ENCODE measurements at places on chromosomes 16 and 17.

DNA sequence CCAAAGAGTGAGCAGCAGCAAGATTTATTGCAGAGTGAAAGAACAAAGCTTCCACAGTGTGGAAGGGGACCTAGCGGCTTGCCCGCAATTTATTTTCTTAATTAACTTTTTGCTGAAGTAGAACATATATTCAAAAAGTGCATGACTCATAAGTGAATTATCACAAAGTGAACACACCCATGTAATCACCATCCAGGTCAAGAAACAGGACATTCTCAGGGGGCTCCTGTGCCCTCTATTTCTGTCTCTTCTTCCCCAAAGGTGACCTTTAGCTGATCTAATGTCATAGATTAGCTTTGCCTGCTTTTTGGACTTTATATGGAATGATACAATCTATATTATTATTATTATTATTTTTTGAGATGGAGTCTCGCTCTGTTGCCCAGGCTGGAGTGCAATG is 19.9 kb downstream of the ERAL1 start:
- no peak for DNase-seq

DNA sequence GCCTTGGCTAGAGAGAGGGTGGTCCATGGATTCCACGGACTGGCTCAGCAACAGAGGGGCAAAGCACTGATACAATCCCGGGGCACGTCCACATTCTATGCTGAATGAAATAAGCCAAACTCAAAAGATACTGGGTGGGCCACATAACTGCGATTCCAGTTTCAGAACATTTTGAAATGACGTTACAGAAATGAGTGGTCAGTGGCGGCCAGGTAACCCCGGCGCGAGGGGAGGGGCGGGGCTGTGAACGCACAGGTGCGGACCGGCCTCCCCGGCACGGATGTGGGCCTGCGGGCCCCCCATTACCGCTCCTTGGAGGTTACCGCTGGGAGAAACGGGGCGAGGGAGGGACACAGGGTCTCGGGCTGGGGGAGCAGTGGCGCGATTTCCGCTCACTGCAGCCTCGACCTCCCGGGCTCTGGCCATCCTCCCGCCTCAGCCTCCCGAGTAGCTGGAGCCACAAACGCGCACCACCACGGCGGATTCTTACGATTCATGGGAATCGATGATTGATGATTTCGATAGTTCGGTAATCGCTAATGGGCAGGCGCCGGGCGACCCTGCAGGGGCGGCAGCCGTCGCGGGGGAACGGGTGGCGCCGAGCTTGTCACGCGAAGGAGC is 559 bp downstream of the MVD start:
- DNase-seq = no peak

- no peak for DNase-seq
Measured at GRCh38 chr16:66360624-66361324, 5.7 kb upstream of the CDH5 start.

DNA sequence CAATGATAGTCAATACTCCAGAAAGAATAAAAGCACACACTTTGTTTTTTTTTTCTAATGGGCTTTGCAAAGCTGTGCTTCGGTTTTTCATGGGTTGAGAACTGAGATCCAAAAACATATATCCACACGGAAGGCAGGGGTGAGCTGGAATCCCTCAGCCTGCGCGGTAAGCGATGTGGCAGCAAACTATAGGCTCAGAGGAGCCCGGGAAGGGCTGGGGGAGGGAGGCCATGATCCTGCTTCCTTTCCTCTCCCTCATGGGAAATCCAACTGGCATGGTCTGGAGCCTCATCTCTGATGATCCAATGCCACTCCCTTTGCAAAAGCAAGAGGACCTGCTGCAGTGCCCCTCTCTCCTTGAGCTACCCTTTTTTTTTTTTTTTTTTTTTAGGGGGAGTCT is 8.2 kb downstream of the RBFOX3 start:
- DNase-seq = no peak

DNA sequence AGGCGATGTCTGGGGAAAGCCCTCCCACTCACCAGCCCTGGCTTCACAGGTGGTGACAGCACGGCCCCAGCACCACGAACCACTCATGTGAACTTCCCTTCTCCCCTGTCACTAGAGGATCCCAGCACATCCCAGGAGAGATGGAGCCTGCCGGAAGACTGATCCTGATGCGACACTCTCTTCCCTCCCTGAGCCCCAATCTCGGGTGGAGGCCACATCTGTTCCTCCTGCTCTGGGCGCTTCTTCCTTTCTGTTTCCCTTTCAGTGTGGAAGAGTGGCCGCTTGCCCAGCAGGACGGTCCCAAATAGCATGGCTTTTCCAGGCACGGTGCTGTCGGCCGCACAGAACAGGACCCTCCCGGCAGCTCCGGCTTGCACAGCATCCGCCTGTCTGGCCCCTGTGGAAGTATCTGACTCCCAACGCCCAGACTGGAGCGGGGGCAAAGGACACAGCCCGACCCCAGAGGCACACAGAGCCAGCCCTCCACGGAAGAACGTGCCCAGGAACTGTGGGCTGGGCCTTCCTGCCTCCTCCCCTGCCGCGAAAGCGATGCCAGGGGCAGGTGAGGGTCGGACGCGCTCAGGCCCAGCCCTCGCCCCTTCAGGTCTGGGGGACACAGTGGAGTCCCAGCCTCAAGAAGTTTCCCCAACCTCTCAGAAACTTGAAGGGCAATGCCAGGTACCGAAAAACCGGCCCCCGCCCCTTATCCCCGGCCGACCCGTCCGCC is 37.6 kb downstream of the CBFA2T3 start:
- DNase-seq = peak; percentile 64

DNA sequence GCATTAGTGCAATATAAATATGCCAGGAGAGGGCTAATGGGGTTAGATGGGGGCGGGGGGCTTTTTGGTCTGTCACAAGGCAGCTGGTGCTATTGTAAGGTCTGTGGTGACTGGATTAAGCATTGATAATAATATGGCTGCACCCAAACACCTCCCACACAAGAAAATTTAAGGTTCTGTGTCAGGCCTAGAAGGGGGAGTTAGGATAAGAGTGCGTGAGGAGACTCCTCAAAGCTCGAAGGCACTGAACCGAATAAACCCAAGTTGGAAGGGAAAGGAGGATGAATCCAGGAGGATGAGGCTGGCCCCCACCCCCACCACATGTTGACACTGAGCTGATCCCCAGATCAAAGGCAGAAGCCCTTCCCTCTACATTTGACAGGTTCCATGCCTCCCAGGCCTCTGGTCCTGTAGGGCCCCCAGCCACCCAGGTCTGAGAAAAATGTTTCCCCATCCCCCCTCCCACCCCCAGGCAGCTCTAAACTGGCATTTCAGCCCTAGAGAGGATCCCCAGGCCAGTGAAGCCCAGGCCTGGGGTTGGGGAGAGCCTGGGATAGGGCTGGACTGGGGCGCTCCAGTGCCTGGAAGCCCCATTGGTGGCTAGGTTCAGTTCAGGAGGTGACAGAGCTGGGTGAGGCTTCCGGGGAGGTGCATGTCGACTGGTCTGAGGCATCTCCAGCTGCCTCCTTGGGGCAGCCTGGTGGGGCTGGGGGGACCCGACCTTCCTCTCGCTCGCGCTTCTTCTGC is 1.7 kb downstream of the HOXB1 start:
- peak; percentile 25 for DNase-seq

DNA sequence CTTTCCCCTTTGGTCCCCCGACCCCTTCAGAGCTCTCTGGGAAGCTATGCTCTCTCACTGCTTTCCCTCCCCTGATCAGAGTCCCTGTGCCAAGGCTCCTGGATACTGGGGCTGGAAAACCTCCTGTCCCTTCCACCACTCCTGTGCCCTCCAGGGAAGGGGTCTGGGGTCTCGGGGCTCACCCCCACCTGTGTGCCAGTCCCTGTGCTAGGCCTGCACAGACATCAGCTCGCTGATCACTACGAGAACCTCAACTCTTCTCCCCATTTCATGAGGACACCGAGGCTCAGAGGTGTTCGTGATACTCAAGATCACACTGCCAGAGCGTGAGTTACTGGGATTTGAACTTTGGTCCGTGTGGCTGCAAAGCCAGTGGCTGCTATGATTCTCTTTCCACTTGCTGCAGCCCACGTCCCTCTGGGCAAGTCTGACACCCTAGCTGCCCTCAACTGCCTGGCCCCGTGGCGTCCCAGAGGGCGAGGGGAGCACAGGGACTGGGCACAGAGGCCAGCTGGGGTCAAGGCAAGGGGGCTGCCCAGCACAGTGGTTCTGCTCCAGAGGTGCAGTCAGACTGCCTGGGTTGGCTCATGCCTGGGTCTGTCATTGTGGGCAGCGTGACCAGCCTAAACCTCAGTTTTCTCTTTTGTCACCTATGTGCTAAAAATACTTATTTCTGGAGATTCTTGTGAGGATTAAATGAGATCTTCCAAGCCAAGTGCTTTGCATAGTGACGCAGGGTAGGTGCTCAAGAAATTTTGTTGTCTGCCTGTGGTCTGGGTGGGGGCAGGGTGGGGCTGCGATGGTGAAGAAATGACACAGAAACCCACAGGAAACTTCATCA is 43.8 kb upstream of the TOB1 start:
- no peak for DNase-seq

GRCh38 chr17:17206124-17206912 is at the start of gene PLD6:
PLD6 (minus strand) TSS chr17:17206333; CDS start chr17:17206286, 47 bp downstream.
- peak; percentile 98 for DNase-seq

DNA sequence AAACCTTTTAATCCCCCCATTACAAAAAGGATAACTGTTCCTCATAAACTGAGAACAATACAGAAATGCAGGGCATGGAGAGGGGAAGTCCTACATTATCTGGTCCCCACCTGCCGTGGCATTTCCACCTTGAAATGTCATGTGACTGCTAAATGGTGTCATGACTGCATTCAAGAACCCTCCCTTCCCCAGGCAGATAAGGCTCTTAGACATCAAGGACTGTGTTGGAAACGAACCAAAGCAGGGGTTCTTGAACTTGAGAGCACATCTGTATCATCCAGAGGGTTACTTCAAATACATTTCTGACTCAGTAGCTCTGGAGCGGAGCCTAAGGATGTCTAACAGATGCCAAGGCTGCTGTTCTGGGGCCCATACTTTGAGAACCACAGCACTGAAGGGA is 18.4 kb downstream of the CMTM3 start:
- no peak for DNase-seq

- no peak for DNase-seq
Measured at GRCh38 chr17:21272250-21272649, 12.3 kb upstream of the MAP2K3 start.

GRCh38 chr16:69494991-69495392 is 70.6 kb downstream of the CYB5B start:
- peak; percentile 30 for DNase-seq

- DNase-seq = no peak
Measured at GRCh38 chr17:8253801-8254200, 4.7 kb downstream of the PFAS start.

- DNase-seq = no peak
Measured at GRCh38 chr17:31472137-31472536, 80.7 kb downstream of the RAB11FIP4 start.

GRCh38 chr17:45293413-45294211 is 23.2 kb downstream of the MAP3K14 start:
- no peak for DNase-seq

All from GM20000 (cell line).